ENCODE measurements at places on chromosomes 2 and 18. TPM values are rescaled to one million over a fixed set of nuclear protein-coding genes. Genes with fewer than 3 reads are reported as not detected.

PXDN gene
- total RNA-seq: 33.2 TPM

DNA sequence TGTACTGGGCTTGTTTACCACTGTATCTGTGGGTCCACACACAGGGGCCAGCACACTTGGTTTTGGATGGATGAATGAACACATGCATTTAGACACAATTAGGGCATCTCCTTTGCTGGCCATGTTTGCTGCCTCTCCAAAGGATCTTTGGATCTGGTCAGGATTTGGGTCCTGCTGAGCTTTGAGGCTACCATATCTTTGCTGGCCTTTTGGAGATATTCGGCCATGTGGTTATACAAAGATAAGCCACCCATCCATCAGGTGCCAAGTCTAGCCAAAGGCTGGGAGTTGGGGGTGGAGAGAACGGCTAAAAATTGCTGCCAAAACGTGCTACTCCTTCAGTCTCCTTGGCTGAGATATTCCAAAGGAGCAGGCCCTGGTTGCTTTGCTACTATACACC lies 18.2 kb upstream of the FZD7 start:
- no peak for DNase-seq

POLR1A gene
- total RNA-seq: 27.3 TPM

DNA sequence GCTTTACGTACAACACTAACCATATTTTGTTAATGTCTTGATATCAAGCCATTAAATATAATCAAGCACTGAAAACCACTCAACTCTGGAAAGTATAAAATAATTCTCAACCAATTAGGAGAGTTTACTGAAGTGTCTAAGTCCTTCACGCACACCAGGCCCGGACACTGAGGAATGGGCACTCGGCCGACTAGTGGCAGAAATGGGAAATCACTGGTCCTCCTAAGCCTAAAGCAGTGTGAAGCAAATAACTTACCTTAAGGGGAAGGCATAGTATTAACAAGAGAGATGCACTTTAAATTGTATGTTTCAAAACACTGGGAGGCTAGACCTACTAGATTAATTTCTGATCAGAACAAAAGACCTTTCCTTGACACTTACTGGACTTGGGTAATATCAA lies 45.7 kb downstream of the FAM210A start:
- DNase-seq: no peak

GRCh38 chr2:113755835-113756354 lies 547 bp downstream of the SLC35F5 start:
- DNase-seq: no peak

DNA sequence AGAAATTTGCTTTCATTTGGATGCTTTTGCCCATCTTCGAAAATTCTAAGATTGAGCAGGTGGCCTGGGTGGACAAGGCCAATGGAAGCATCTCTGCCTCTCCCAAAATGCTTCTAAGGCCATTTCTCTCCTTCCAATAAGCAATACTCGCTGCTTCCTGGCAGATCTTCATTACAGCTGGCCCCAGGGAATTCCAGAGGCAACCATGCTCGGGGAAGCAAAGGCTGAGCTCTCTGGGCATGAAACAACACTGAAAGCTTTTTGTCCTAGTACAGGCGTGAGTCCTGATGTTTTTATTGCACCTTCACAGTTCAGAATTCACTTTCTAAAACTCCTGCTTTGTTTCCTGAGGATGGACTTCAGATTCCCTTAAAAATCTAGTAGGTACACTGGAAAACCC lies 11.8 kb upstream of the NEDD4L start:
- DNase-seq: no peak

DNA sequence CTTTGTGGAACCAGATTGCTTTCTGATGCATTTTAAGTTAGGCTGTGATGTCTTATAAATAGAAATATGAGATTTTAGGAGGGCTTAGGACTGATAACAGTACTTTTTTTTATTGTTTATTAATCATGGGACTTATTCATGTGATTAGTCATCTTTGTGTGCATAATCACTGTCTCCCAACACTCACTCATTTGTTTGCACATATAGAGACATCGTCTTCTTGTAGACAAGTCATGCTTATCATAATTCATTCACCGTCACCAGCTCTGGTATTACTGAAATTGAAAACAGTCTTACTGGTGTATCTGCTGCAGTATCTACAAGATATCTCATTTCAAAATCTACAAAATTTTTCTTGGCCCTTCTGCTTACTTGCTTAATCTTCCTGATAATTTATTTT lies 45.8 kb downstream of the WDR7 start:
- no peak for DNase-seq

DNA sequence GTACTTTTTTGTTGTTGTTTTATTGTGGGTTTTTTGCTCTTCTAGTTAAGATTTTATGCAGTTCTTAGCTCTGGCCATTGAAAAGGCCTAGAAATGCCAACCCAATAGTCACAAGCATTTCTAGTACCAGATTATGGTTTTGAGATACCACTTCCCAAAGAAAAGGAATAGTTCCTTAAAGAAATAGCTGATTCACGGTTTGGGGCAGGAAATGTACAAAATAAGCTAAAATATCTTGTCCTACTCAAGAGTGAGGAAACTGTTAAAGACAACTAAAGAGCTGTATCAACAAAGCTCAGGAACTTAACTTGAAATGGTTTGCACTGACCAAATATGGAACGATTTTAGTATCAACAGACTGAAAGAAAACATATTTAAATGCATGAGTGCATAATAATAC lies 35.4 kb downstream of the PGAP1 start:
- no peak for DNase-seq

GRCh38 chr18:44783371-44783770 lies 102.7 kb downstream of the SETBP1 start:
- DNase-seq: no peak

Data from spleen (tissue), 13 donors.